Activated CD4-positive, alpha-beta T cell treated with anti-CD3 and anti-CD28 coated beads, Interleukin-2, amount 50 U/mL, for 48 hours (primary cell): ENCODE measurements at places on chromosomes 16 and 17.

DNA sequence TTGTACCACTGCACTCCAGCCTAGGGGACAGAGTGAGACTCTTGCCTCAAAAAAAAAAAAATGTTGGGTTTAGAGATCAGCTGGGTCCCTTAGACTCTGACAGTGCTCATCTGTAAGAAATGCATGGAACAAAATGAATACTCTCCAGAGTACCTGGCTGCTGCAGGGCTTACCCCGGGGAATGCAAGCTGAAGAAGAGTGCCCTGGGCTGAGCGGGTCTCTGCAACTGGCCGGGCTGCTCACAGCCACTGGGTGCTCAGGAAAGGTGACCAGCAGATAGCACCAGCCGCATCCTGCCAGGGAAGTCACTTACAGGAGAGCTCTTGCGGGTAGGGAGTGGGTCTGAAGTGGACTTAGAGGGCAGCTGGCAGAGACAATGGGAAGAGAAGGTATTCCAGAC is 82.1 kb downstream of the GAS7 start:
- DNase-seq, result no peak

- no peak for DNase-seq
These were observed 414.3 kb downstream of the RBFOX1 start for GRCh38 chr16:7746941-7747340.

- no peak for DNase-seq
These were observed 53.8 kb upstream of the TAC4 start for GRCh38 chr17:49901460-49902331.

DNA sequence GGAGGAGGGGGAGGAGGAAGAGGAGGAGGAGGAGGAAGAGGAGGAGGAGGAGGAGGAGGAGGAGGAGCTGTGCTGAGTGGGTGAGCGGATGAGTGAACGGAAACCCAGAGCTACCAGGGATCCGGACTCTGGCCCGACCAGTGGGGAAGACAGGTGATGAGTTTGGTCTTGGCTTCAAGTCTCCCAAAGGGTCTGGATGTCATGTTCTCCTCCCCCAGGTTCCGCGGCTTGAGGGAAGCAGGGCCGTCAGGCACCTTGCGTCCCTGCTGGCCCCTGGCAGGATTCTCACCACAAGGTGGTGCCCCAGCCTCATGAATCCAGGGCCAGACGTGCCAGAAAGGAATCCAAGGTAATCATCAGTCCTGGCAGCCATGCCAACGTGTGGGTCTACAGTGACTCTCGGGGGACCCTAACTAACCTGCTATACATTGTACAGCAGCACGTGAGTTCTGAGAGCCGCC is 13.5 kb upstream of the ABAT start:
- DNase-seq, result peak; percentile 76

DNA sequence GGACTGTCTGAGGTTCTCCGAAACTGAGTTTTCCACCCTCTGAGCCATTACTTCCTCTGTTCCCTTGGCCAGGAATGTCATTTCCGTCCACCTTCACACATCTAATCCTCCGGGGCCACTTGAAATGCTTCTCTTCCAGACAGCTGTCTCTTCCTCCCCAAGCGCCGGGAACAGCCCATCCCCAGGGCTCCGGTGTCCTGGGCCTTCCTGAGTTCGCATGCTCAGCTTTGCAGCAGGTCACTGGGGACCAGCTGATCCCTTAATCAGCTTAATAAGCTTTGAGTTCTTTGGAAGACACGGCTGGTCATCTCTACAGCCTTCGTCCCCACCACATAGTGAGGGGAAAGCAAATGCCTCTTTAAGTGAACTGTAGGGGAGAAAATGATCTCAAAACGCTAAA is 123.4 kb downstream of the DYNLRB2 start:
- no peak for DNase-seq
